ENCODE measurements at places on chromosomes 11 and 22.

- DNase-seq = no peak
Observed at GRCh38 chr11:78453140-78453935, 35.7 kb upstream of the GAB2 start.

GRCh38 chr11:67644472-67645418, 5.2 kb upstream of the TBX10 start:
- DNase-seq = peak; percentile 20

DNA sequence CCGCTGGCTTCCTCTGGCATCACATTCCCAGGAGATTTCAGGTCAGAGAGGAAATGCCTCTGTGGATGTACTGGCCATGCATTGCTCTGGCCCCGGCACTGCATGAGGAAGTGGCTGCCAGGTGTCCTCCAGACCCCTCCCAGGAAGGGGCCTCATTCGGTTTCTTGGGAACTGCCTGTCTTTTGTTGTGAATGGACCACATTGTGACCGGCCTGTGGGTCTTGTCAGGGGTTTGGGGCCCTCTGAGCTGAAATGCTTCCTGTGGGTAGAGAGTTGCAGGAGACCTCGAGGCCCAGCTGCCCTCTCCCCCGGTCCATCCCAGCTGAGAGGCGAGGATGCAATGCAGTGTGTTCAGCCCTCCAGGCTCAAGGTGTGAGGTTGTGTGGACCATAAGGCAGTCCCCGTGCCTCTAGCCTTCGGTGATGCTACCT, 18.8 kb upstream of the ST3GAL4 start:
- DNase-seq = no peak

GRCh38 chr11:34616830-34617504, 3.9 kb upstream of the EHF start:
- DNase-seq = no peak

GRCh38 chr11:112012874-112013273, 12.3 kb upstream of the DLAT start:
- no peak for DNase-seq

GRCh38 chr11:118605116-118605867, 2.1 kb upstream of the PHLDB1 start:
- DNase-seq = no peak

- DNase-seq = no peak
Observed at GRCh38 chr11:96317985-96318384, 25.0 kb downstream of the MAML2 start.

GRCh38 chr11:64218628-64219353, 7.2 kb downstream of the TRPT1 start:
- DNase-seq = no peak

DNA sequence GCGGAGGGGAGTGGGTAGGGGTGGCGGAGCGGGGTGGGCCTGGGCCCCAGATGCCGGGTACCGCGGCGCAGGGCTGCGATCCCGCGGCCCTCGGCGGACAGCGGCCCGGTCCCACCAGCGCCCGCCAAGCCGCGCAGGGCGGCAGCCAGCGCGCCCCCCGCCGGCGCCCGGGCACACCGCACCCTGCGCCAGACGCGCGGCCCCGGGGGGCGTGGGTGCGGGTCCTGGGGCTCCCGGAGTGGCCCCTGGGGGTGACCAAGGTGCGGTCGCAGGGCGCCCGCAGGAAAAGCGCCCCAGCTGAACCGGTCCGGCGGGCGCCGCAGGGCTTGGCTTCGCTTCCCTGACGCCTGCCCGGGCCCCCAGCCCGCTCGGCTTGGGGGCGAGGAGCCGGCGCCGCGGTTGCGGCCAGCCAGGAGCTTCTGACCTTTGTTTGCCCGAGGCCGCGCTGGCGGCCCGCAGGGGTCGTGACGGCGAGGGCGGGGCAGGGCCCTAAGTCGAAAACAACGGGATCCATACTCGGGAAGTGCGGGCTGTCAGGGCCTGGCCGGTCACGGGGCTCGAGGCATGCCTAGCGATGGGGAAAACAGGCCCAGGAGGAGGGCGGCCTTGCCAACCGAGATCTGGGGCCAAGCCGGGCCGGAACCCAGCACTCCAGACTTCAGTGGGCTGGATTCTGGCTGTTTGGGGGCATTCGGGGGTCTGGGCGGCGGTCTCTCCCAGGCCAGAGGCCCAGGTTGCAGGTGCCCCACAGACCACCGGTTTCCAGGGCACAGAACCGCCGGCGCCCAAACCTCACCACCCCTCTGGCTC, 581 bp upstream of the AP5B1 start:
- no peak for DNase-seq

- no peak for DNase-seq
Observed at GRCh38 chr11:103800406-103801114, 235.9 kb upstream of the DDI1 start.

All from activated naive CD4-positive, alpha-beta T cell treated with anti-CD3 and anti-CD28 coated beads, Interleukin-2, amount 10 ng/mL, durations not matched to agents 7 days and 5 days (primary cell).